Brain pericyte (primary cell): ENCODE measurements at places on chromosomes 11 and 22.
A peak's percentile ranks its signal among the peaks of the same experiment; 100 is the strongest.

- DNase-seq: no peak
These were observed 27.9 kb downstream of the YPEL1 start for GRCh38 chr22:21707677-21708076.

- no peak for DNase-seq
These were observed 212.8 kb downstream of the TENM4 start for GRCh38 chr11:79227767-79228755.

DNA sequence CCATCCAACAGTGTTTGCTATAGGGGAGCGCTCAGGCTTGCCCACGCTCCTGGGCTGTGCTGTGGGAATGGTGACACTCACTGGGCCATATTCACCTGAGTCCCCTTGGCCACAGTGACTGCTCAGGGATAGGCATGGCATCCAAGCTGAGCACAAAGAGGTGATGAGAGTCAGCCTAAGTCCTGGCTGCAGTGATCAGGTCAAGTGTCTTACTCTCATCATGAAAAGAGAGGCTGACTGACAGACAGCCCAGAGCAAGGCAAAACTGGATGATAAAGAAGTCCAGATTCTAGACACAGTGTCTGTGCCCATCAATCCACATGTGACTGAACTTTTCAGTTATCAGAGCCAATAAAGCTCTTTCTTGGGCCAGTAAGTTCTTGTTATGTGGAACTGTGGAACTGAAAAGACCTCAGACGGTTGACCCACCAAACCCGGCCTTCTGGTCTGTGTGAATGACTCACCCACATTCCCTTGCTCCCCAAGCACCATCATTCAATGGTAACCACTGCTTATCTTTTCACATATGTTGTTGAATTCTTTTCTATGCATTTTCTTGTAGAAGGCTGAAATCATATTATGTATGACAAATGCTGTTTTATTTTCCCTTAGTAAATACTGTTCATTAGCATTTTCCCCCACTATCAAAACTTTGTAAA lies 43.2 kb upstream of the YPEL1 start:
- DNase-seq: no peak

DNA sequence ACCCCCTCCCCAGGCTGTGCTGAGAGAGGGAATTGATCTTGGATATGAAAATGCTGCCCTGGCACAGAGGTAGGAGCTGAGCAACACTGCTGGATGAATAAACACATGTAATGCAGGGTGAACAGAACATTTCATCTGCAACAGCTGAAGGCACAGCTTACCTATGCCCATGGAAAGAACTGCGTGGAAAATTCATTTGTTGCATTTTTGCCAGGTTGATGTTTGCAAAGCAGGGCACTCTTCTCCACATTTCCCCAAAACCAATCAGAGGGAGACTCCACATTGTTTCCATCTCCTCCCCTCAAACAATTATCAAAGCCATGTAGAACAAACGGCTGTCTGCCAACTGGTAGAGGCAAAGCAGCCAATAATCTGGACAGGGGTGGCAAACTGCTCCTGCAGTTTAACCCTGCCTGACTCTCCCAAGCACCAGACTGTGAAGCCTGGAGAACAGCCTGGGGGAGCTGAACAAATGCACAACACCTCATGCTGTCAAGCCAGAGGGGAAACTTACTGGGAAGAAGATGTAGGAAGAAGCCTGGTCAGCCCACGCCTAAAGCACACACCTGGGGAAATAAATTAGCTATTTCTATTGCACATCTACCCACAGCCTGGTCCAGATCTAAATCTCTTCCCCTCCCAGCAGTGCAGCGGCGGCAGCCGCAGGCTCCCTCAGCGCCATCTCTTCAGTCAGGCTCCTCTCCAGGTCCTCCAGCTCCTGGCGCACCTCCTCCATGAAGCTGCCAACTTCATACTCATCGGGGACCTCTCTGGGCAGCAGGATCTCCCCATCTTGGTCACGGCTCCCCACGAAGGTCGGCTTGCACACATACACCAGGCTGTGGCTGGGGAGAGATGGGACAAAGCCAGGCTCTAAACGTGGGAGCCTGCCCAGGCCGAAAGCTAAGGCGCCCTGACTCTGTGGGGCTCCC lies 44.3 kb downstream of the DKK3 start:
- no peak for DNase-seq

- no peak for DNase-seq
These were observed 28.7 kb downstream of the SBF1 start for GRCh38 chr22:50445880-50446707.

- no peak for DNase-seq
These were observed 18.9 kb upstream of the CARD18 start for GRCh38 chr11:105158436-105158835.

DNA sequence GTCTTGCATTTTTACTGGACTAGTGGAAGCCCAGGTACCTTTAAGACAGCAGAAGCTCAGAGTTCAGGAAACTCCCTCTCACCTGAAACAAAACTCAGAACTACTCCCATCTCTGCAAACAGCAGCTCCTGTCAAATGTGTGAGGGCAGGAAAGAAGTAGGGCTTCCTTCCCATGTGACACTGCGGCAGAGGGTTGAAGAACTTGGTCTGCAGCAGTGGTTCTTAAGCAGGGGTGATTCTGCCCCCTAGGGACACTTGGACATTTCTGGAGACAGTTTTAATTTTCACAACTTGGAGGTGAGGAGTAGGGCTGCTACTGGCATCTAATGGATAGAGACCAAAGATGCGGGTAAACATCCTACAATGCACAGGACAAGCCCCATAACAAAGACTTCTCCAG lies 63.4 kb downstream of the RCN1 start:
- no peak for DNase-seq

DNA sequence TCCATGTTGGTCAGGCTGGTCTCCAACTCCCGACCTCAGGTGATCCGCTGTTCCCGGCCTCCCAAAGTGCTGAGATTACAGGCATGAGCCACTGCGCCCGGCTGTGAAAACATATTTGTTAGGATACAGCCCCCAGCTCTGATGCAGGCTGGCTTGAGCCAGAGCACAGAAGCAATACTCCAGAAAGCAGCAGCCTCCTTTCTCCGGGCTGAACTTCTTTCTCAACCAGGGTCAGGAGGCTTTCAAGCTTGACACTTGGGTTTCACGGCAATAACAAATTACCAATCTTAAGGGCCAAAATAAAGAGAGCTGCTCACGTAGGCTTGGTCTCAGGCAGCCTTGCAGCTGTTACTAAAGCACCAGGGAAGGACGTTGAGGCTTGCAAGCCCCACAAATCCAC lies 10.8 kb upstream of the CECR2 start:
- DNase-seq: no peak

GRCh38 chr11:6357222-6357621 lies 33.1 kb upstream of the SMPD1 start:
- no peak for DNase-seq

DNA sequence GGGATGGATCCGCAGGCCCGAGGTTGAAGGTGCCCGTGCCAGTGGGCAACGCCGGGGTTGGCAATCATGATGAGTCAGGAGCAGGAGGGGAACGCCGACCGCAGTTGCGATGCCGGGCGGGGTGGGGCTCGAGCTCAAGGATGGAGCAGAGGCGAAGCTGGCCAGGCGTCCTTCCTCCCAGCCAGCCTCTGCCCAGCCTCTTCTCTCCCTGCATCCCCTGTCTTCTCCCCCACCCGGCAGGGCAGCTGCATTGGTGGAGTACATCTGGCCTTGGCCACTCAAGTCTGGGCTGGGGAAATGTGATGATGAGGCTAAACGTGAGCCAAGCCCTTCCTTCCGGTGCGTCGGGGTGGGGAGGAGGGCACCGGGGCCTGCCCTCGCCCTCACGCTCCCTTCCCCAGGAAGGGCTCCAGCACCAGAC lies 3.9 kb downstream of the IFITM10 start:
- DNase-seq: no peak

DNA sequence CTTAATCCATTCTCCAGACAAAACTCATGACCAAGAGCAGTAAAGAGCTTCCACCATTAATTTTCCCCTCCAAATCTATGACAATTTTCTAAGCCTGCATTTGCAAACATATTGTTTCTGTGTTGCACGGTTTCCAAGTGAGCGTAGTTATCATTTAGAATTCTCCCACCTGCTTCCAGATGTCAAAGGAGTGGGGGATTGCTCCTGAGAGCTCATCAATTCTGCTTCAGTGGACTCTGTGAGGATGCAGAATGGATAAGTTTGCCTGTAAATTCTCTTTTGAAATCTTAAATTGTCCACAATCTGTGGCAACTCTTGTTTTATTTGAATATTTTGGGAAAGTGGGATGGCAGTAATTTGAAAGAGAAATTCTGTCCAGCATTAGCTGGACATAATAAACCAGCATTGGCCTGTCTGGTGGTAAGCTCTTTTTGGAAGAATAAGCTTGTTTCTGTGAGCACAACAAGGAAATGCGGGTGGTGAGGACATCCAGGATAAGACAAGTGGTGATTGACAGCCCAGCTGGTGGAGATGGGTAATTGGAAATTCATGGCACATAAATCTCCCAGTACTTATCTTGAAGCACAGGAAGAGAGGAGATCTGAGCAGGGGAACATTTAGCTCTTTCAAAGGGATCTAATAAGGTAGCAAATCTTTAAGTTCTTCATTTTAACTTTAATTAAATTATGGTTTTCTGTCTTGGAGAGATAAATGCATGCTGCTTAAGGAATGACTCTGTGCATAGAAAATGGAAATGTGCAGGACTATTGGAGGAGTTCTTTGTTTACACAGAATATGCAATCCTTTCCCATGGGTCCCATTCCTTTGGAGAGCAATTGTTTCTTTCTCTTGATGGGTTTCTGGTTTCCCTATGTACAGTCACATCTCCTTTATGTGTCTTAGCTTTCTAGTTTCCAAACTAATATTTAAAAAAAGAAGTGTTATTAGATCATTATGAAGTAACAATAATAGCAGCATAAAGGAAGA lies 73.2 kb downstream of the FAT3 start:
- no peak for DNase-seq

- no peak for DNase-seq
These were observed 50.5 kb downstream of the RBX1 start for GRCh38 chr22:41001722-41002122.

- no peak for DNase-seq
These were observed 223.7 kb downstream of the DSCAML1 start for GRCh38 chr11:117573326-117573725.

- DNase-seq: no peak
These were observed 836.6 kb downstream of the NTM start for GRCh38 chr11:132206993-132207392.

- DNase-seq: no peak
These were observed 1.1 kb downstream of the PELI3 start for GRCh38 chr11:66467756-66468155.

DNA sequence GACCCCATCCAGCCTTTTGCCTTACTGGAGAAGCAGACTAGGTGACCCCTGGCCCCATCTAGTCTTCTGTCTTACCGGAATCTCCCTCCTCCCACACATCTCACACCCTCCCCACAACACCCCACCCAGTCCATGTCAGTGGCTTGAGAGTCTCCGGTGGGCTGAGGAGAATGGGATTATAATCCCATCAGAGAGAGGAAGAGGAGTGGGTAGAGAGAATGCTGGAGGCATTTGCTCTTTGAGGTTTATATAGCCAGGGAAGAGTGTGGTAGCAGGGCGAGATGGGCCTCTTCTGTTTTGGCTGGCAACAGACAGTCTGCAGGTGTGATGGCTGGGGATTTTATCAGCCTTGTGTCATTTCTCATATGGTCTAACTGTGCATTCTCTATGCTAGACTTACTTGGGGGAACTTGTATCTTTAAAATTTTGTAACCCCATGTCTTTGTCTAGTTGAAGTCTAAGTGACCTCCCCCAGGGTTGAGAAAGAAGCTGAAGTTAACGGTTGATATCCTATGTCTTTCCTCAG lies 50.3 kb downstream of the GRAMD1B start:
- DNase-seq: no peak

DNA sequence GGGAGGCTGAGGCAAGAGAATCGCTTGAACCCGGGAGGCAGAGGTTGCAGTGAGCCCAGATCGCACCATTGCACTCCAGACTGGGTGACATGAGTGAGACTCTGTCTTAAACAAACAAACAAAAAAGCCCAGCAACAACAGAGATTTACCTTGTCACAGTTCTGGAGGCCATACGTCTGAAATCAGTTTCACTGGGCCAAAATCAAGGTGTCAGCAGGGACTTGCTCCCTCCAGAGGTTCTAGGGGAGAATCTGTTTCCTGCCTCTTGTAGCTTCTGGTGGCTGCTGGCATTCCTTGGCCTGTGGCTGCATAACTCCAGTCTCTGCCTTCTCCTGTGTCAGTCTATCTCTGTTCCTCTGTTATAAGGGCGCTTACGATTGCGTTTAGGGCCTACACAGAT lies 1.5 kb downstream of the DDX10 start:
- DNase-seq: no peak

GRCh38 chr22:45876136-45877035 lies 100.6 kb downstream of the WNT7B start:
- DNase-seq: no peak

GRCh38 chr11:85572056-85572455 lies 55.1 kb downstream of the DLG2 start:
- DNase-seq: no peak

GRCh38 chr11:119426142-119426541 lies 3.2 kb upstream of the THY1 start:
- no peak for DNase-seq

DNA sequence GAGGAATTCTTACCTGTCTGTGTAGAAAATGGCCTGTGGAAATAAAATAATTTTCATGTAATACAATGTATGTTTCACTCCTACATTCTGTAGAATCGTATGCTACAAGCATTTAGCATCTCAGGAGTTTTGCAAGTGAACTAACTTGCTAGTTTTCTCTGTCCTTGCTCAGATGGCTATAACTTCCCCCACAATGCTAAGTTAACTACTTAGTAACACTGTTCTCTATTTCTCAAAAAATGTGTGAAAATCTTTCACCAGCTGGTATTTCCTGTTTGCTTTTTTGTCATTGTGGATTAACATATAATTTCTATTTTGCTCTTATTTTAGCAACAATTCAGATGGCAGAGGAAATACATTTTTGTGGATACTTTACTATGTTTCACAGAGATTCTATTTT lies 4.4 kb downstream of the OR4S2 start:
- no peak for DNase-seq

- no peak for DNase-seq
These were observed 9.2 kb upstream of the NARS2 start for GRCh38 chr11:78583889-78584288.

DNA sequence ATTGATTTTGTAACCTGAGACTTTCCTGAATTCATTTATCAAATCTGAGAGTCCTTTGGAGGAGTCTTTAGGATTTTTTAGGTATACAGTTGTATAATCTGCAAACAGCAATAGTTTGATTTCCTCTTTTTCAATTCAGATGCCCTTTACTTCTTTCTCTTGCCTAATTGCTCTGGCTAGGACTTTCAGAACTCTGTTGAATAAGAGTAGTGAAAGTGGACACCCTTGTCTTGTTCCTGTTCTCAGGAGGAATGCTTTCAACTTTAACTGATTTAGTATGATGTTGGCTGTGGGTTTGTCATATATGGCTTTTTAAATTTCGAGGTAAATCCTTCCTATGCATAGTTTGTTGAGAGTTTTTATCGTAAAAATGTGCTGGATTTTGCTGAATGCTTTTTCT lies 227.4 kb downstream of the CSNK2A3 start:
- no peak for DNase-seq

- DNase-seq: peak; percentile 26
These were observed 1.2 kb upstream of the HSPA8 start for GRCh38 chr11:123062892-123063825.

- DNase-seq: no peak
These were observed 2.6 kb upstream of the ATP5MGL start for GRCh38 chr22:42642806-42643633.

- DNase-seq: no peak
These were observed 19.5 kb downstream of the BRSK2 start for GRCh38 chr11:1409108-1409851.
